Activated CD4-positive, alpha-beta T cell treated with anti-CD3 and anti-CD28 coated beads for 1 hour (primary cell): ENCODE measurements at places on chromosomes 5 and 9.

DNA sequence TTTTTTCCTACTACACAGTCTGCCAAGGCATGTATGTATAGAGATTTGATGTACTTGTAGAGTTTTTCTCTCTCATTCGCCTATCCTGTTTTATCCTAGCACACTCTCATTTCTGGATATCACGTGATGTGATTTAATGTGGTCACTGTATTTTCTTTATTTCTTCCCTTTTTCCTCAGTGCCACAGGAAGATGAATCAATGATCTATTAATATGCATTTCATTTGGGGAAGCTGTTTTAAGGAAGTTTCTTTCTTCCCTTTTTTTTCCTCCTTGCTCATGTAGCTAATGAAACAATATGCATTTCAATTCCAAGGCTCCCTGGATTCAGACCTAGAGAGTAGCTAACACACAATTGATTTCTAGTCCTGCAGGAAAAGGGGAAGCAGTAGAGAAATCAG, 506.3 kb upstream of the WWC1 start:
- no peak for DNase-seq

DNA sequence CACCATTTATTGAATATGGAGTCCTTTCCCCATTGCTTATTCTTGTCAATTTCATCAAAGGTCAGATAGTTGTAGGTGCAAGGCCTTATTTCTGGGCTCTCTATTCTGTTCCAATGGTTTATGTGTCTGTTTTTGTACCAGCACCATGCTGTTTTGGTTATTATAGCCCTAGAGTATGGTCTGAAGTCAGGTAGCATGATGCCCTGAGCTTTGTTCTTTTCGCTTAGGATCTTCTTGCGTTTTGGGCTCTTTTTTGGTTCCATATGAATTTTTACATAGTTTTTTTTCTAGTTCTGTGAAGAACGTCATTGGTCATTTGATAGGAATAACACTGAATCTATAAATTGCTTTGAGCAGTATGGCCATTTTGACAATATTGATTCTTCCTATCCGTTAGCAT, 40.2 kb upstream of the IFNE start:
- no peak for DNase-seq

DNA sequence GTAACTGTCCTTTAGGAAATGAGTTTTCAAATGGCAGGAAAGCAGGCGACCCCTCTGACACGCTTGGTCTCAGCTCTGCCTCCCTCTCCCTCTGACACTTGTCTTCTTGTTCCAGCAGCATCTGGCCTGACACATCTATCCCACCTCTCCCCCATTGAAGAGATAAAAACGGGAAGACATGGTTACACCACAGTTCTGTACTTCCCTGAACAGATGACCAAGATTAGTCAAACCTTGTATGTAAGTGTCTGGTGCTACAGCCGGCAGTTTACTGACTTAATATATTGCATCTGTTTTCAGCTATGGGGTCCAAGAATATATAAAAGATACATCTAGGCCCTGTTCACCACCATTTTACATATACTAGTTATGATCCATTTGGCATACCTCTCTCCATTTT, 29.6 kb upstream of the MLLT3 start:
- DNase-seq: no peak

DNA sequence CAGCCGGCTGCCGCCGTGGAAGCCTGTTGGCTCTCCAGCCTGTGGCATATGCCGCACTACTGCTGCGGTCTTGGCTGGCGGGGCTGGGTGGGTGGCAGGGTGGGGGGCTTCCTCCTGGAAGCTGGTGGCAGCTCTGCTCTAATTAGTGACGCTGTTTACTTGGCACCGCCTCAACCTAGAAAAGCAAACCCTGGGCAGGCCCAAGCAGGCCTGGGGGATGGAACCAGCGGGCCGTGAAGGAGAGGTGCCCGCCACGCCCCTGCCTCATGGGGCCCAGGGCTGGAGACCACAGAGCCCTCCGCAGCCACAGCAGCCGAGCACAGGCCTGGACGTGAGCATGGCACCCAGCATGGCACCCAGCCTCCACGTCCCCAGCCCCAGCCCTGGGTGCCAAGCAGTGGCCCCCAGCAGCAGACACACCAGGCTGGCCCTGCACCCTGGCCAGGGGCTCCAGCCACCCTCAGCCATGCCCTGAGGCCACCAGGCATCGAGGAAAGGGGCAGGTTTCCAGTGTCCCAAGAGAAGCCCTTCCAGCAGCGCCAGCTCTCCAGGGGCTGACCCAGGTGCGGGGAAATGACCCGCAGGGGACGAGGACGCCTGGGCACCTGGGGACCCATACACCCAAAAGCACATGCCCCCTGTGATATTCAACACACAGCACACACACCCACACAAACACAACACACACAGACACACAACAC, 5.4 kb upstream of the CCDC187 start:
- DNase-seq: no peak

GRCh38 chr9:117682955-117683710, 21.1 kb upstream of the TLR4 start:
- no peak for DNase-seq

DNA sequence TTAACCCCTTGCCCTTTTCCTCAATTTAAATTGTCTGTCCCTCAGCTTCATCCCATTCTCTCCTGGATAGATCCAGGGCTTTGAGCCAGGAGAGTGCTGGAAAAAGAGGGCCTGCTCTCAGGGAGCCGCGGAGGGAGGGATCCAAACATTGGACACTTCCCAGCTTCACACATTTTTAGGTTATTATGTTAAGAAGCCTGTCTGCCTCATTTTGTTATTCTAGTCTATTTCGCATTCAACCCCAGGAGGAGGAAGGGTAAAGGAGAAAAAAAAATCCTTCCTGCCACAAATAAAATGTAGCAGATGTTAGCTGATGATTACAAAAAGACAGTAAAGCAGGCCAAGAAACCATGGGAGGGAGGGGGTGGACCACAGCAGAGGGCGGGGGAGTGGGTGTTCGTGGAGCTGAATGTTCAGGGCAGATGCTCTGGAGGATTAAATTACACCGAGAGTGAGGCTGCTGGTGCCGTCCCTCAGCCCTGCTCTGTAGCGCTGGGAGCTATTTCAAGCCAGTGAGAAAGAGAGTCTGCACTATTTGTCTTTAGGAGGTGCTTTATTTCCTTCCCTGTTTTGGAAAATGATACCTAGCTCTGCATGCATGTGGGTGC, 60.6 kb upstream of the ZFR start:
- DNase-seq: no peak

DNA sequence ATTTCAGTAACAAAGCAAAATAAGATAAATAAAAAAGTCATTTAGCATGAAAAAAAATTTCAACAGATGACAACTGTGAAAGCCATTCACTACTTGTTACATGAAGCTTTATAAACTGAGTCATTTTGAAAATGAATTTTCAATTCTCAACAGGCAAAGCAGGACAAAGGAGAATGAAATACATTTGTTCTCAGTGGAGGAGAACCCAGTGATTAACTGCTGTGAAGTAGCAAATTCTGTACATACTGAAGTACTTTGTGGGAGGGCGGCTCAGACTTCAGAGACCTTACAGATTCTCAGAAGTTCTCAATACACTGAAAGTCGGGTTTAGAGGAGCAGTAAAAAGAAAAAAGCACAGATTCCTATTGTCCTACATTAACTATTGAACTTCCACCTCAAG, 21.7 kb downstream of the SKIC3 start:
- DNase-seq: no peak

DNA sequence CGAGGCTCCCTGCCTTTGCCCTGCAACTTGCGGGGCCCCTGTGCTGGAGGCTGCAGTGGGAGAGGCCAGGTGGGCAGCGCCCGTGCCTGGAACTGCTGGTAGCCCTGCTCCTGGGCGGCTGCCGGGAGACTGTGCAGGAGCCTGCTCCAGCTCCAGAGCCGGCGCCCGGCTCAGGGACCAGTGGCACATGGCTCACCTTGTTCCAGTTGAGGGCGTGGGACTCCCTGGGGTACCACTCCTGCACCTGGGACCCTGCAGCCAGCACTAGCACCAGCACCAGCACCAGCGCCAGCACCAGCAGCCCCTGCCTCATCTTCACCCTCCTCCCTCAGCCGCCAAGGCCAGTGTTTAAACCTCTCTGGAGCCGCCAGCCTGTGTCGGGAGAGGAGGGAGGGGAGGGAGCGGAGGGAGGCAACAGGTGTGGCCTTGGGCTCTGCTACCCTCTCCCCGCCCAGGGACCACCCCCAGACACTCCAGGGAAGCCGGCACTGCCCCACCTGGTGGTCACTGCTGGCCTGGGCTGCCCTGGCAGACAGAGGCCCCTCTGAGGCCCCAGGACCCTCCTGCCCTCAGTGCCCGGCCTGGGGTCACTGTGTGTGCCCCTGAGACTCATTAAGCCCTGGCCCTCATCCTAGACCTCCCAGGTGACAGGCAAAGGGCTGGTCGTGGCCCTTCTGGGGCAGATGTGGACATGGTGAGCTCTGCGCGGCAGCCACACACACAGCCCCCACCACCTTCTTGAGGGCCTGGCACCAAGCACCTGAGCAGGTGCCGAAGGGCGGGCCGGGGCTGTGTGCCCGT, at the start of gene LCN10:
Gene LCN10 (minus strand): TSS at position 350 of the 801 bp plus-strand sequence. CDS start 37 bp downstream, at position 313.
- no peak for DNase-seq

GRCh38 chr9:121816845-121817450, 165.5 kb downstream of the DAB2IP start:
- no peak for DNase-seq

DNA sequence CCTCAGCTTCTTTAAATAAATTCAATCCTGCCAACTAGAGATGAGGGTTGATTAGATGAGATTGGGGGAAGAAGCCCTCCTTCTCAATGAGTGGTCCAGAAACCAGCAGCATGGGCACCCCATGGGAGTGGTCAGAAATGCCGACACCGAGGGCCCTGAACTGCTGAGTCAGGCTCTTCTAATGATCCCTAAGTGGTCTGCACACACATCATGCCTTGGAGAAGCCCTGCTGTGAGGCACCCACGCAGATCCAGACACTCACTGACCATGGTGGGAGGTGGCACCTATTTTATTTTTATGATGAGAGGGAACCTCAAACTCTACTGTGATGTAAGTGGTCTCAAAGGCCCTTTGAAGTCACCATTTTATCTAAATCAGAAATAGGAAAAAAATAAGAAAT, 72.3 kb upstream of the BOD1 start:
- no peak for DNase-seq

GRCh38 chr9:93875330-93875729, 79.8 kb downstream of the BARX1 start:
- DNase-seq: no peak

GRCh38 chr9:99040251-99040900, 64.5 kb upstream of the TGFBR1 start:
- no peak for DNase-seq

DNA sequence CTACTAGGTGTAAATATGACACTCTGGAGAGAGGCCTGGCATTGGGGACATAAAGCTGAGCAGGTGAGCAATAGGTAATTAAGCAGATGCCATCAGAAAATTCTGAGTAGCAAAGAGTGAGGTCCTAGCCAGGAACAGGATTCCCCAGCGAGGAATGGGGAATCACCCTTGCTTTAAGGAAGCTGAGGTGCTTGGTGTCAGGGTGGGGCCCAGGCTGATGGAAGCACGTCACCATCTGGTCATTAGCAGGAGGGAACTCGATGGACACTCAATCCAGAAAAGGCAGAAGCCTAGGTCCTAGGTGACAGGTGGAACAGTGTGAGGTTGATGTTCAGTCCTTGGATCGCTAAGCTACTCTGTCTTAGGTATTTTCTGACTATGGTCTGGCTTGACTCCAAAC, 562.7 kb upstream of the DAP start:
- no peak for DNase-seq

GRCh38 chr9:103242025-103242424, 246.9 kb downstream of the CYLC2 start:
- DNase-seq: no peak

GRCh38 chr9:116287721-116288120, 134.1 kb downstream of the PAPPA start:
- no peak for DNase-seq

DNA sequence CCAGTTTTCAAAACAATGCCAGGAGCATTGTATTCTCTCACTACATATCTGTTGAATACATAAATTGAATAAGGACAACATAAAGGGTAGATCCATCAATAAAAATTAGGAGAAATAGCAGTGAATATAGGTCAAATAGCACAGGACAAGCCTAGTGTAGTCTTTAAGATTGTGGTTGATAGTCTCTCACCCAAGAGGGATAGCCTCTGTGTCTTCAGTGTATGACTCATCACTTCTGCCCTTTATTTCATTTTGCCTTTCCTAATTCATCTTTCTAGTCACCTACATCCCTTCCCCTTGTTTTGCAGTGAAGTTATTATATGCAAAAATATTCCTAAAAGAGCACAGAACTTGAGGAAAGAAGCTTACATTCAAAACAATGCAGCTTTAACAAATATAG, 335.0 kb upstream of the TUSC1 start:
- no peak for DNase-seq

DNA sequence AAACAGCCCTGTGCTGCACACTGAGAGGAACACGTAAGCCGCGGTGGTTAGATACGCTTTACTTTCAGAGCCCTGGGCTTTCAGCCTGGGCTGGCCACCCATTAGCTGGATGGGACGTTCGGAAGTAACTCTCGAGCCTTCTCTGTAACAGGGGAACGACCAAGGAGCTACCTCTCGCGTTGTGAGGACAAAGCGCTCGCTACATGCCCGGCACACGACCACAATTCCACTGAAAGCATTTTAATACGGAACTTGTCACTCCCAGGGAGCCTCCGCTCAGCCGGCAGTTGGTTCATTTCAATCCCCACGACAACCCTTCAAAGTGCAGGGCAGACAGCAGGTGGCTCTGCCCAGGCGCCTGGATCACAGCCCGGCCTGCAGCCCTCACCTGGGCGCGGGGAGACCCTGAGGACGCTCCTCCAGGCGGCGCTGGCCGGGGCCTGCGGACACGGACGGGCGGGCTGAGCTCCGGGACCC, 368 bp downstream of the SURF1 start:
- DNase-seq: no peak

DNA sequence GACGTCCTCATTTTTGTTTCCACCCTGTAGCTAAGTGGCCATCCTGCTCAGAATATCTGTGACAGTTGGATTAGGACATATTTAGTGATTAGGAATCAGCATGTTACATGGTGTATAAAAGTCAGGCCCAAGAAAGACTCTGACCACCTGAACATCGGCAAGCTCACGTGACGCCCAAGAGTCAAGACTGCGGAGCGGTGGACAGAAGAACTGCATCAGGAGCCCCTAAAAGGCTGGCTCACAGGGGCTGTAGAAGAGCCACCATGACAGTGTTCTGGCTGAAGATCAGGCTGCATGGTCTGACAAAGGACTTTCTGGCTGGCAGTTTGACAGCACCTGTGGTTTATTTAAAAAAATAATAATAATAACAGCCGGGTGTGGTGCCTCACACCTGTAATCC, 185.3 kb downstream of the AUH start:
- DNase-seq: no peak

GRCh38 chr9:20528253-20528652, 94.0 kb downstream of the MLLT3 start:
- DNase-seq: no peak

GRCh38 chr5:168893283-168893682, 314.1 kb upstream of the PANK3 start:
- DNase-seq: no peak

DNA sequence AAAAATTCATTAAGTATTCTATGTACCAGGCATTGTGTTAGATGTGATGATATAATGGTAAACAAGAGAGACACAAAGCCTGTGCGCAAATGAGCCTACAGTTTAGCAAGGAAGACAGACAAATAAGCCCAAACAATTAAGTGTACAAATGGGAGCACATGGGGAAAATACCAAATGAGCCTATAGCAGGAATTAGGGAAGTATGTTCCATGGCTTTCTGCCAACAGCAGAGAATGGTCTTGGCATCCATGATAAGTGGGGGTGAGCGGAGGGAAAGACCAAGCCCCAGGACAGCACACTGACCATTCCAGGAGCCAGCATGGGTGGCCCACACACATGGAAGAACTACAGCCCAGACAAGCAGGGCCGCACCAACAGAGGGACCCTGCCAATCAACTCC, 369.7 kb downstream of the DEPDC1B start:
- DNase-seq: no peak

- DNase-seq: no peak
Observed at GRCh38 chr5:140468188-140468587, 66.6 kb downstream of the ANKHD1 start.
